ENCODE measurements at places on chromosomes 3 and 15.

GRCh38 chr15:34616613-34617012 is 33.2 kb upstream of the GOLGA8B start:
- no peak for DNase-seq

DNA sequence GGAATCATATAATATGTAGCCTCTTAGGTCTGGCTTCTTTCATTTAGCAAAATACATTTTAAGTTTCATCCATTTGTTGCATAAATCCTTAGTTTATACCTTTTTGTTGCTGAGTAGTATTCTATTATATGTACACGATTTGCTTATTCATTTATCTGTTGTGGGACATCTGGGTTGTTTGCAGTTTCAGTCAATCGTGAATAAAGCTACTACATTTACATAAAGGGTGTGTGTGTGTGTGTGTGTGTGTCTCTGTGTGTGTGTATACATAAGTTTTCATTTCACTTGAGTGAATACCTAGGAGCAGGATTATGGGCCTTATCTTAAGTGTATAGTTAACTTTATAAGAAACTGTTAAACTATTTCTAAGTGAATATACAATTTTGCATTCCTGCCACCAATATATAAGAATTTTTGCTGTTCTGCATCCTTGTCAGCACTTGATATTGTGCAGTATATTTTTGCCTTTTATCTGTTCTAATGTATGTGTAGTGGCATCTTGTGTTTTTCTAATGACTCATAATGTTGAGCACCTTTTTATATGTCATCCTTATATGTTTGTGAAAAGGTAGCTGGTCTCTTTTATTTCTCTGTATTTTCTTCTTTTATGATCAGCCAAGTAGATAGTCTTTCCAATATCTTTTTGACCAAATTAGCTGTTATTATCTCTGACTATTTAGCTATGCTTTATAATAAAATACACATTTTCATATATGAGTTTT is 55.0 kb downstream of the GLCE start:
- DNase-seq: peak; percentile 4

- DNase-seq: no peak
These were observed 101.3 kb downstream of the LRRK1 start for GRCh38 chr15:101020451-101020850.

DNA sequence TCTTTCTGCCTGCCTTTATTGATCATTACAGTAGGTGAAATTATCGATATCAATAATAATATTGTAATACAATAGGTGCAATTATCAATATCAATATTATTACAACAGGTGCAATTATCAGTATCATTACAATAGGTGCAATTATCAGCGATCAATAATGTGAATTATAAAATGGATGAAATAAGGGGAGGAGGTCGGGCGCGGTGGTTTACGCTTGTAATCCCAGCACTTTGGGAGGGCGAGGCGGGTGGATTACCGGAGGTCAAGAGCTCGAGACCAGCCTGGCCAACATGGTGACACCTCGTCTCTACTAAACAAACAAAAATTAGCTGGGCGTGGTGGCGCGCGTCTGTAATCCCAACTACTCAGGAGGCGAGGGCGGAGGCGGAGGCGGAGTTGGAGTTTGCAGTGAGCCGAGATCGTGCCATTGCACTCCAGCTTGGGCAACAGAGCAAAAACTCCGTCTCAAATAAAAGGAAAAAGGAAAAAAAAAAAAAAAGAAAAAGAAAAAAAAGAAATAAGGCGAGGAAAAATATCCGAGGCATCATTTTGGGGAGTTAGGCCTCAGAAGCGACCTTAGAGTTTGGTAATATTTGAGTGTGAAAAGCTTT is 611 bp upstream of the BNIP2 start:
- DNase-seq: peak; percentile 94

- DNase-seq: no peak
These were observed 26.9 kb downstream of the STOML1 start for GRCh38 chr15:73965094-73965757.

DNA sequence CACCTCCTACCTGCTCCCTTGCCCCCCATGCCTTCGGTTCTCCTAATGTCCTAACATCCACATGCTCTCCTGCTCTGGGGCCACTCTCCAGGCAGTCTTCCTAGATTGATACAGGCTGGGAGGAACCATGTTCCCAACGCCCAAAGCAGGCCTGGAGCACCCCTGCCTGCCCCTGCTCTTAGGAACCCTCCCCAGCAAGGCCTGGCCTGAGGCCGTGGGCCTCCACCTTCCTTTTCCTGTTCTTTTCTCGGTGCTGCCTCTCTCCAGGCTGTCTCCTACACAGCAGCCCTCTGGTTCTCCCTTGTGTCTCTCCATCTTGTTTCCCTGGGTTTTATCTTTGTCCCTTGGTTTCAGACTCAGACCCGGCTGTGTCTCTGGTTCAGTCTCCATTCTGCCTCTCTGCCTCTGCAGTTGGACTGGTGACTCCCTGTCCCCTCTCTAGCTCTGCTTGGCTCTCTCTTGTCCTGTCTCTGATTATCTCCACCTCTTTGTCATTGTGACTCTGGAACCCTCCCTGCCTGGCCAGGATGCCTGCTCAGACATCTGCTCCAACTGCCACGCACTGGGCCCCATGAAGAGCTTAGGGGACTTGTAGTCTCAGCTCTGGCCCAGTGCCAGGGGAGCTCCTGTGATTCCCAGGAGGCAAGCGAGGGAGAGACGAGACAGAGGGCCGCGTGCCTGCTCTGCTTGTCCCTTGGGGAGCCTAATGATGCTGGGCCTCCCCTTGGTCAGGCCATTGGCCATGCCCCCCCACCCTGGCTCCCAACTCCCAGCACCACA is 26.0 kb upstream of the RPL29 start:
- DNase-seq: peak; percentile 21

GRCh38 chr15:67879440-67880129 is 39.7 kb upstream of the RNU6-1 start:
- DNase-seq: peak; percentile 50

GRCh38 chr3:27639271-27639670 is 82.9 kb downstream of the EOMES start:
- peak; percentile 48 for DNase-seq

DNA sequence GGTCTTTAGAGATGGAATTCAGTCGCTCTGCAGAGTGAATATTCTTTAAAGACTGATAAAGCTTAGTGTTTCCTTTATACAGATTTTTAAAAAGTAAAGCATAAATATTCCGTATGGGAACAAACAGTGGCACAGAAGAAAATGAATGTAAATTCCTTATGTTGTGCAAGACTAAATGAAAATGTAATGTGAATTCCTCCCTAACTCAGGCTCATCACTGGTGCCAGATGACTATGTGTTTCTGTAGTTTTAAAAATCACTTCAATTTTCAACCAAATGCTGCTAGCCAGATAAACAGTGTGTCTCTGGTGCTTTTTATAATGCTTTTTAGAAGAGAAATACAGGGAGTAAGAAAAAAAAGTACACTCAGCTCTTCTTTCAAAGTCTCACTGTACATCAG is 154.8 kb upstream of the SNTN start:
- DNase-seq: no peak

DNA sequence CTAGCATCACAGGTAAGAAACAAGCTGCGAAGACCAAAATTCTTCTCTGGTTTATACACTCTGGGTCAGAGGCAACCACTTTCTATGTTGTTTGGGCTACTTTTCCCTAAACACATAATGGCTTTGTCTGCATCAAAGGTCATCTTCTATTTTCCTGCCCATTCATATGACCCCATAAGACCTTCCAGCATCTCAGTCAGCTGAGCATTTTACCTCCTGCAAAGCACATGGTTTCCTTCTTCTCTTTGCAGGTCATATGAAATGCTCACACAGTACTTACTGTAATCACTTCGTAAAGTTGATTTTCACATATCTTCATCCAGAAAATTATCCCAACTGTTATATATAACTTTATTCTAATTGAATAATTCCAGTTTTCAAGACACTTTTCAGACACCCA is 34.8 kb downstream of the LIPC start:
- DNase-seq: no peak
